ENCODE measurements at places on chromosomes 4 and X.
A peak's percentile ranks its signal among the peaks of the same experiment; 100 is the strongest.

- DNase-seq = no peak
These were observed 162.1 kb downstream of the HHIP start for GRCh38 chr4:144808034-144808433.

DNA sequence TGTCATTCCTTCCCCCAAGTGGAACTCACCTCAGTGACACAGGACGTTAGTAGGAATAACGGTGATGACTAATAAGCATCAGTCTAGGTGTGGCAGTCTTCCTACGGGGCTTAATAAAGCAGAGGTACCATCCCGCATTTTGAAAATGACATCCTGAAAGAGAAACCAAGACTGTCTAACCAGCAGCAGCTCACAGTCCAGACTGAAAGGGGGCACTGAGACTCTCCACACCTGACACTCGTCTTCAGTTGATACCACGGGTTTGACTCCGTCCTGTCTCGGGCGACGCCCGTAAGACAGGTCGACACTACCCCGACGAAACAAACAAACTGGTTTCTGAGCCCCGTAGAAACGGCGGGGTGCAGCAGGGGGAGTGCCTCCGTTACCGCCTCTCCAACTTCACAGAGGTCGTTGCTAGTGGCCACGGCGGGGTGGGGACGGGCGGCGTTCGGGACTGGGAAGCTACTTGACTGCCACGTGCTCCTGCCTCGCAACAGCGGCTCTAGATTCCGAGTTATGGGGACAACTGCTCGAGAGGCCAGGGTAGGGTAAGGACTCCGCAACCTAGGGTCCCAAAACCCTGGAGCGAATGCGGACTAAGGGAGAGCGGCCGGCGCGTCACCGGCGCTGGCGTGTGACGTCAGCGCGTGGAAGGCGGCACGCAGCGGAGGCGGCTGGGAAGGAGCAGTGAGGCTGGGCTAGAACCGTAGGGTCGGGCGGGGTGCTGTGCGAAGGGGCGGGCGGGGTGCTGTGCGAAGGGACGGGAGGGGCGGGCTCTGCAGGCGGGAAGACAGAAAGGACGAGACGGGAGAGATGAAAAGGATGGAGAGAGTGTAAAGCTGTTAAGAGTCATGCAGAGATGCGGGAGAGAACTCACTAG lies at the start of gene NEK1:
Gene NEK1 (minus strand): TSS at position 593 of the 880 bp plus-strand sequence. CDS start 9,953 bp downstream, outside the sequence.
- peak; percentile 75 for DNase-seq

- no peak for DNase-seq
These were observed 79.4 kb upstream of the PITX2 start for GRCh38 chr4:110702326-110702725.

DNA sequence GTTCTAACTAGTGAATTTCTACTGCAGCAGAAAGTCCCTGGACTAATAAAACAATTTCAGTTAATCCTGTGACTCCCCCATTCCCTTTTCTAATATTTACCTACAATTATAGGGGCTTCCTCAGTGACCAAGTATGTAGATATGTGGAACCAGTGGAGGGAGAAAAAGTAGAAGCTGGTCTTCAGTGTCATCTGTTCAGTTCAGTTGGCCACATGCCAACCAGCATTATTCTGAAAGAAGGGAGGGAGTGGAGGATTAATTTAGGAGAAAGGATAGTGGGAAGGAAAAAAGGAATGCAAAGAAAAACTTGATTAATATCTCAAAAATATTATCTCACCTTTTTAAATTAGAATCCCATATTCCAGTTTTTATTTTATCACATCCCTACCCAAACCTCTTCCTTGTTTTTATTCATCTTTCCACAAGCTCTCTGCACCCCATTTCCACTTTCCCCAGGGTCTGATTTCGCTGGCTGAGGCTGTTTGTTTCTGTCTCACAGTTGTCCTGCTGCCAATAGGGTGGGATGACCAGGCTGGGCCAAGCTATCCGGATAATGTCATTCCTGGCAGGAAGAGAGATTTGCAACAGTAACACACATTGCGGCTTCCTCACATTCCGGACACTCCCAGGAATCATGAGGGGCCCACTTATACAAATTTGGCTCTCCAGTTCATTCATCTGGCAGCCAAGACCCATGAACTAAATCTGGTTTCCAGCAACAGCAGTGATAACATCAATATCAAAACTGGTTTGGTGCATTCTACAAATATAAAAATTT lies 24.6 kb upstream of the ANTXR2 start:
- no peak for DNase-seq

- no peak for DNase-seq
These were observed 153.2 kb downstream of the SHROOM3 start for GRCh38 chr4:76588274-76588673.

DNA sequence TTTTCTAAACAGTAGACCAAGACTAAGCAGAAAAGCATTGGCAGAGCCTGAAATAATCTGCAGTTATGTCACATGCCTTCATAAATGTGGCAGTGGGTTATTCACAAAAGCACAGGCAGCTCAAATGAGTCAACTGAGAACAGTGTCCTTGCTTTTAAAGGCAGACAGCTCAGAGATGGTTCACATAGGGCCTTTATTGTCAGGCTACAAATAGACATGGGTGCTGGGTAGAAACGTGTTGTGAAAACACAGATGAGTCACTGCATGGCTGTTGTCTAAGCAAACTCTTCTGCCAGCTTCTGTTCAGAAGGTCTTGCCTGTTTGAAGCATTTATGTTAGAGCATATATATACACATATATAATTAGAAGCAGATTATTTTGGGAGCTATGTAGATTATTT lies 118.0 kb downstream of the SLC4A4 start:
- no peak for DNase-seq

DNA sequence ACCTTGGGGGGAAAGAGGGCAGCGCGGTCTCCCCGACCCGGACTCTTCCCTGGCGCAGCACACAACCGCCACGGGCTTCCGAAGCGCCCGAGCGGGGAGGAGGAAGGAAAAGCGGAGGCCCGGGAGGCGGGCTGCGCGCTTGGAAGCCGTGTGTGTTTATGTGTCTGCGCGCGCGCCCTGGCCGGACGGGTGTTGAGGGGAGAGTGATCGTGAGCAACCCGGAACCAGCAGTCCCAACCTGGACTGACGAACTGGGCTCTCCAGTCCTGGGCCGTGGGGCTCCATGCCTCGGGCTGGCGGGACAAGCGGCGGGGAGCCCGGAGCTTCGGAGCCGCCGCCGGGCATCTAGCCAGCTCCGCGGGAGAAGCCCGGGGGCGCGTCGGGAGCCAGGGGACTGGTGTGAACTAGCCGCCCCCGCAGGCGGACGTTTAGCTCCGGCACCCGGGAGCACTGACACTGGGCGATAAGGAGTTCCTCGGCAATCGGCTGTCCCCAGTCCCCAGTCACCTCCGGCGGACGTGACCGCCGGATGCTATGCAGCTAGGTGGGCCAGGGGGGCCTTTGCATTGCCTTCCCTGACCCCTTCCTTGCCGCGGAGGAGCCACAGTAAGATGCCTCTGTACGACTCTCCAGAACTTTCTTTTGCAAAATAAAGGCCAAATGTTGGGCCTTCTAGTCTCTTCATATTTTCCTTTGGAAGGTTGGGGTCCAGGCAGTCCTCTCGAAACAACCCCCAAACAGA lies 74.8 kb upstream of the BCOR start:
- DNase-seq = no peak

DNA sequence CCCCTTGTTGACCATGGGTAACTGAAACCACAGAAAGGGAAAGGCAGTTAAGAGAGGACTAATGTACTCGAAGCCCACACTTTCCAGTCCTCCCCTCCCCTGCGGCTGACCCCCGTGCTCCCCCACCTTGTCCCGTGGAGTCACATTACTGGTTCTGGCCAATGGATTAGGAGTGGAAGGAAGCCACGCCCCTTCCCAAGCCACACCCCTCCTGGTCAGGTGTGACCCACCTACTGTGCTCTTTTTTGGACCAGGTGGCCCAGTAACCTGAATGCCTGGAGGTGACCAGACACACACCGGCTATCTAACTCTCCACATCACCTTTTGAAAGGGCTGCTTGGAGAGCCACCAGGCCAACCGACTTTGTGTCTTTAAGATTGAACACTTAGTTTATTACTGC lies 109.3 kb upstream of the MSX1 start:
- DNase-seq = no peak

DNA sequence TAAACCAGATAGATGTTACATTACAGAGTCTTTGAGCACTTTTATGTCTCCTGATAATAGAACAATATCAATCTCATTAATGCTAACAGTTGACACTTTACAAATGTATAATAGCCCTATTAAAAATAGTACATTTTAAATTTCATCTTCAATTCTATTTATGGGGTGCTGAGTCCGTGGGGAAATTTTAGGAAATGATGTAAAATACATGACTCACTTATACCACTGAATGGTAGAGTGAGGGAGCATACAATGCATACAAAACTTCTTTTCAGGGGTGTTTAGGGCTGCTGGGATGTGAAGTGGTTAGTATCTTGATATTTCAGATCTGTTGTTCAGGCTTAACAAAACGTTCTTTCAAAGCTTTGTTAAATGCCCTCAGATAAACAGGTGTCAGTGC lies 696.2 kb downstream of the TRAM1L1 start:
- no peak for DNase-seq

- no peak for DNase-seq
These were observed 31.1 kb downstream of the NHSL2 start for GRCh38 chrX:71941776-71942175.

GRCh38 chr4:86043755-86044592 lies 315.9 kb downstream of the MAPK10 start:
- no peak for DNase-seq

- DNase-seq = no peak
These were observed 293.5 kb downstream of the OPHN1 start for GRCh38 chrX:68139791-68140190.

DNA sequence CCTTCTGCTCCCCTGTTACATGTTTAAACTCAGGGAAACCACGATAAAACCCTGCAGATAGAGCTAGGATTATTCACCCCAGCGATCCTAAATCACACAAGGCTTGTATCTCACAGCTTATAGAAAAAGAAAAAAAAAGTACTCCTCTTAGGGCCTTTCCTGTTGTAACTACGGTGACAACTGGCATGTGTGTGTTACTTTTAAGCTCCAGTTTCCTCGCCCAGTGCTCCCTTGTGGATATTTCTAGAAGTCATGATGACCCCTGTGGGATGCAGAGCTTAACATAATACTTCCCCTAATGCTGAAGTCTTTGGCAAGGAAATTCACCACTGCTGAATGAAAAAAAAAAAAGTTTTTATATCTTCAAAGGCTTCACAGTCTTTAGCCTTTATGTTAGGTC lies 114.7 kb downstream of the NWD2 start:
- no peak for DNase-seq

GRCh38 chr4:102598762-102599374 lies 97.7 kb downstream of the NFKB1 start:
- DNase-seq = no peak

DNA sequence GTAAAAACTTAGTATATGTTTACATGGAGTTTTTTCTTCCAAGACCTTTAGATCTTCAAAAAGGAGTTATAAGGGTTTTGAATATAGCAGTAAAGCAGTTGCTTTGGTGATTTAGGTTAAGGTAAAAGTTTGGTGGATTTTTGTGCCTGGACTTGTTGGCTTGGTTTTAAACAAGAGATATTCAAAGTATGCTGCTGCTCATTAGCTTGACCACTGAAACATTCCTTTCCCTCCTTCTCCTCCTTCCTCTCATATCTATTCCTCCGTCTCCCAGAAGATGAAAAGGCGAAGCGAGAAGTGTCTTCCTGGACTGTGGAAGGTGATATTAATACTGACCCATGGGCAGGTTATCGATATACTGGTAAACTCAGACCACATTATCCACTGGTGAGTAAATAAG lies 38.4 kb downstream of the METAP1 start:
- no peak for DNase-seq

- no peak for DNase-seq
These were observed 448.5 kb downstream of the TRAM1L1 start for GRCh38 chr4:116636917-116637316.

GRCh38 chrX:101385795-101386541 lies at the start of gene BTK:
Gene BTK (minus strand): TSS chrX:101386191. CDS start chrX:101375284, 10,907 bp downstream.
- no peak for DNase-seq

- DNase-seq = no peak
These were observed 7.3 kb upstream of the HMGB3 start for GRCh38 chrX:150975655-150976390.

DNA sequence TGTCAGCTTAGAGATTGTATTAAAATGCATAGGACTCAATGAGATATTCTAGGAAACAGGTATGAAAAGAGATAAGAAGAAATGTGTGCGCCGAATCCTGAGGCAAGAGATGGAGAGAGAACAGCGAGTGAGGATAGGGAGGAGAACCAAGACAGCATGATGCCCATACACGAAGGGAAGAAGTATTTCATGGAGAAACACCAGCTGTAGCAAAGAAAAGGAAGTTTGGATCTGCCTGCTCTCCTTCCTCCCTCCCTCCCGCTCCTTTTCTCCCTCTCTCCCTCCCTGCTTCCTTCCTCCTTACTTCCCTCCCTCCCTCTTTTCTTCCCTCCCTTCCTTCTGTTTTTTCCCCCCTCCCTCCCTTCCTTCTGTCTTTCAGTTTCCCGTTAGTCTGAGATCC lies 318.6 kb upstream of the TAPT1 start:
- DNase-seq = no peak

DNA sequence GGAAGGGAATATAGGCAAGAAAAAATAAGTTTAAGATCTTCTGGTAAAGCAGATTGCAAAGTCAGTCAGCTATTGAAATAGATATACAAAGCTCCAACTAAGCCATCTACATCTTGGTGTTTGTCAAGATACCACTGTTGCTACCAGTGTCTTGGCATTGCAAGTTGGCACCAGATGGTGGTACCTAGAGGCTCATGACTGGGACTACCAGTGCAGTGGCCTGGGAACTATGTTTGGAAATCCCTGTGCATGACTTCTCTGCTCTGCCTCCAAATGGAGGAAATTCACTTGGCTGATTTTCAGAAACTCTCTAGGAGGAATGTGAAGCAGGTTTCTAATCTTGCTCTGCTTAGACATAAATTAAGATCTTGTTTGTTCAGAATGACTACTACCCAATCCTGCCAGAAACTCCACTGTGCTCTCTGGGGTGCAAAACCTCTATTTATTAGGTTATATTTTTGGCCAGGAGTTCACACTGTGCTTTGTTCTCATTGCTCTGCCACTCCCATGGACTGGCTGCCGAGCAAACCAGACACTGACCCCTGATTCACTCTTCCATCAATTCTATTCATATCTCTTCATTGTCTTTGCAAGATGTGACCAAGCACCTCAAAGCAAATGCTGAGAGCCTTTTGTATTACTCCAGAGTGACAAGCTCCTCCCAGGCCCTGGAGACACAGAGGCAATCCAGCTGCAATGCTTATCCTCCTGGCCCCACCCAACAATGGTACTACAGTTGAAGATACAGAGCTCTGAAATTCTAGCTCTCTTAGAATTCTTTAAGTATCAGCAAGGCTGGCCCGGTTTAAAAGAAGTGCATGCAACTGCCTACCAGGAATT lies 272.3 kb upstream of the FGF16 start:
- no peak for DNase-seq
